A673 (cell line): ENCODE measurements at places on chromosomes 6 and 20. TPM values are rescaled to one million over a fixed set of nuclear protein-coding genes. Genes with fewer than 3 reads are reported as not detected.
A peak's percentile ranks its signal among the peaks of the same experiment; 100 is the strongest.

DNA sequence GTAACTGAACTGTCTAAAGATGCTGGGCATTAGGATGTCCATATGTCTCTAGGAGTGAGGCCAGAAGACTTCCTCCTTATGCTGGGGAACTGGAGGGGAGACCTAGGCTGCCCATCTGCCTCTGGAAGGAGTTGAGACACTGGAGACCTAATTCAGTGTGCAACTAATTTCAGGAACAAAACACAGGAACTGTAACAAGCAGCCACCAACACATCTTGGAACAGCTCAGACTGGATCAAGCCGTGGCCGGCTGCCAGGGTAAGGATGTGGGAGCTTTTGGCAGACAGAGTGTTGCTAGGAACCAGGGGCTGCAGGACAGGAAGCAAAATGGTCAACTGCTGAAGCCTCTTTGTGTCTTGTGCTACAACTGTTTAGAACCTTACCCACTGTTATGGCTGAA lies 16.4 kb upstream of the MAS1 start:
- no peak for DNase-seq
- no peaks in the 10 kb centered on the region for H3K36me3 ChIP-seq
- H3K4me3 ChIP-seq = no peak overlapping the region
- H3K27ac ChIP-seq = no peak overlapping the region

- DNase-seq = peak; percentile 54
- H3K27ac ChIP-seq = no peak overlapping the region
- peaks cover 26% of the 10 kb centered on the region for H3K27me3 ChIP-seq
- H3K4me1 ChIP-seq = peaks cover 30% of the 10 kb centered on the region
- H3K36me3 ChIP-seq = no peaks in the 10 kb centered on the region
- no peak overlapping the region for H3K4me3 ChIP-seq
Measured at GRCh38 chr6:112335736-112336135, 11.4 kb upstream of the RFPL4B start.

DNA sequence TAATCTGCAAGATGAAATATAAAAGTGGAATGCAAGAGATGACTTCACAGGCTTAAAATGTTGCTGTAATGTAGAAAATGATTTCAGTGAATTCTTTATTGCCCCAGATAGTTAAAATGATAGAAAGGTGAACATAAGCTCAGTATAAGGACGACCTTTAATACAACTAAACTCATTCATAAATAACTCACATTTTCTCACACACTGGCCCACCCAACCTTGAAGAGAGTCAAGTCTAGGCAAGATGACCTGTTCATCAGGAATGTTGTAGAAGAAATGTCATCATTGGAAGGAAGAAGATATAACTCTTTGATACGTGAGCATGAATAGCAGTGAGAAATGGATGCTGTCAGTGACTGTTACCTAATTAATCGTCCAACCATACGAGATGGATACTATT lies 111.1 kb upstream of the SASH1 start:
- no peaks in the 10 kb centered on the region for H3K27me3 ChIP-seq
- no peak for DNase-seq
- no peak overlapping the region for H3K4me3 ChIP-seq
- H3K4me1 ChIP-seq = no peaks in the 10 kb centered on the region
- H3K27ac ChIP-seq = no peak overlapping the region
- no peaks in the 10 kb centered on the region for H3K36me3 ChIP-seq

DNA sequence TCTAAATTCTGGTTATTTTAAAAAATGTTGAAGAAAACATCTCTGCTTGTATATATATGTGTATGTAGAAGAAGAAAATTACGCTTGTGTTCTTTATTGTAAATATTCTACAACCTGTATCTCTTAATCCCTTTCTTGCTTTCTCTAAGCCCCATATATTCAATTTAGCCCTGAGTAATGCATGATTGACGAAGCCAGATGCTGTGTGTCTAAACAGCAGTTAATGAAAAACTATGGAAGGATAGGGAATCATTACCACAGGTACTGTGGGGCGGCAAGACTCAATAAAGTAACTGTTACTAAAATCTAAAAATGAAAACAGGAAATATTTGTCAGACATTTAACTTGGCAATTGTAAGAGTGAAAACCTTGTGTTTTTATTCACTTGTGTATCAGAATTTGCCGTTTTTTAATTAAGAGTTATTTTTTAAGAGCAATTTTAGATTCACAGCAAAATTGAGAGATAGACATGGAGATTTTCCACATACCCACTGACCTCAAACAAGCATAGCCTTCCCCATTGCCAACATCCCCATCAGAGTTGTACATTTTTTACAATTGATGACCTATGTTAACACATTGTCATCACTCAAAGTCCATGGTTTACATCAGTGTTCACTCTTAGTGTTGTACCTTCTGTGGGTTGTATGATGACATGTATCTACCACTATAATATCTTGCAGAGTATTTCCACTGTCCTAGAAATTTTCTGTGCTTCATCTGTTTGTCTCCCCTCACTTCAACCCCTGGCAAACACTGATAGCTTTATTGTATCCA lies 76.7 kb downstream of the BCKDHB start:
- no peak for DNase-seq
- no peaks in the 10 kb centered on the region for H3K27me3 ChIP-seq
- no peaks in the 10 kb centered on the region for H3K36me3 ChIP-seq
- H3K4me3 ChIP-seq = no peak overlapping the region

GRCh38 chr6:166206510-166207283 lies 39.0 kb upstream of the TBXT start:
- H3K4me3 ChIP-seq = no peak overlapping the region
- no peaks in the 10 kb centered on the region for H3K4me1 ChIP-seq
- no peak overlapping the region for H3K27ac ChIP-seq
- no peaks in the 10 kb centered on the region for H3K36me3 ChIP-seq
- DNase-seq = peak; percentile 34

The NKAIN4 gene
- not detected in 2 replicates for total RNA-seq

- H3K4me1 ChIP-seq = no peaks in the 10 kb centered on the region
- H3K4me3 ChIP-seq = no peak overlapping the region
- no peak overlapping the region for H3K27ac ChIP-seq
- no peaks in the 10 kb centered on the region for H3K36me3 ChIP-seq
Measured at GRCh38 chr20:57335392-57335791, 5.8 kb downstream of the SPO11 start.

- no peak for DNase-seq
- no peaks in the 10 kb centered on the region for H3K27me3 ChIP-seq
- H3K4me1 ChIP-seq = no peaks in the 10 kb centered on the region
- no peaks in the 10 kb centered on the region for H3K36me3 ChIP-seq
- H3K4me3 ChIP-seq = no peak overlapping the region
Measured at GRCh38 chr6:42013134-42013516, 37.2 kb upstream of the TAF8 start.

The ACSS1 gene
- 3.9 and 4.9 TPM in 2 replicates for total RNA-seq
